ENCODE measurements at places on chromosomes 7 and 10.

- DNase-seq, result no peak
These were observed 390.8 kb downstream of the POM121L12 start for GRCh38 chr7:53426145-53426750.

DNA sequence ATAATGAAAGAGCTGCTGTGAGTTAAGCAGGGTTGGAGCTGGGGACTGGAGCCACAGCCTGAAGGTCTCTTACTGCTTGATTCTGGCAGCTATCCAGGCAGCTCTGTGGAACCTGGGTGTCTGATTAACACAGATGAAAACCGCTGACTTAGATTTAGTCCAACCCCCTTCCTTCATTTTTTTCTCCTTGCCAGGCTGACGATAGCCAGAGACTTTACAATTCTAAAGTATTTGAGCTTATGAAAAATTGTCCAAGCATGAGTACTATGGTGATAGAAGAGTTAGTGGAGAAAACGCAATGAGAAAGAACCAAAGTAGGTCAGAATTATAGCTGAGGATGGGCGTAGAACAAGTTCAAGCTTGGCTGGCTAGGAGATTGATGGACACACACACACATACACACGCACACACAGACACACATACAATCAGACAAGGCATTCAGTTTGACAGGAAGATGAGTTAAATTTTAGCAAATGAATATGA lies 13.5 kb upstream of the GPR85 start:
- DNase-seq, result no peak

DNA sequence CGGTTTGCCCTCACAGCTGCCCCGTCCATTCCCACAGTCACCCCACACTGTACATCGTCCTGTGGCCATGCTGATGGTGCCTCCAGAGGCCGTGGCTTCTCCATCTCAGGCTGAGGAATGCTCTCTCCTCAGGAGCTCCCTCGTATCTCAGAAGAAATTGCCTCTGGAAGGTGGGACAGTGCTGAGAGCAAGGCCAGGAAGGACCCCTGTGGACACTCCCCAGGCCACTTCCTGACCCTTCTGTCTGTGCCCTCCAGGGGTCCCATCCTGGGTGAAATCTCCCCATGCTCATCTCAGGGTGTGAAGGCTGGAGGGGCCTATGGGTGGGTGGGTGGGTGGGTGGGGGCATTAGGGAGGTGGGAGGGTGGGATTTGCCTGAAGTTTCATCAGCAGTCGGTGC lies 454.3 kb downstream of the PLXNA4 start:
- DNase-seq, result no peak

GRCh38 chr7:130418306-130418705 lies 22.5 kb downstream of the CEP41 start:
- no peak for DNase-seq

DNA sequence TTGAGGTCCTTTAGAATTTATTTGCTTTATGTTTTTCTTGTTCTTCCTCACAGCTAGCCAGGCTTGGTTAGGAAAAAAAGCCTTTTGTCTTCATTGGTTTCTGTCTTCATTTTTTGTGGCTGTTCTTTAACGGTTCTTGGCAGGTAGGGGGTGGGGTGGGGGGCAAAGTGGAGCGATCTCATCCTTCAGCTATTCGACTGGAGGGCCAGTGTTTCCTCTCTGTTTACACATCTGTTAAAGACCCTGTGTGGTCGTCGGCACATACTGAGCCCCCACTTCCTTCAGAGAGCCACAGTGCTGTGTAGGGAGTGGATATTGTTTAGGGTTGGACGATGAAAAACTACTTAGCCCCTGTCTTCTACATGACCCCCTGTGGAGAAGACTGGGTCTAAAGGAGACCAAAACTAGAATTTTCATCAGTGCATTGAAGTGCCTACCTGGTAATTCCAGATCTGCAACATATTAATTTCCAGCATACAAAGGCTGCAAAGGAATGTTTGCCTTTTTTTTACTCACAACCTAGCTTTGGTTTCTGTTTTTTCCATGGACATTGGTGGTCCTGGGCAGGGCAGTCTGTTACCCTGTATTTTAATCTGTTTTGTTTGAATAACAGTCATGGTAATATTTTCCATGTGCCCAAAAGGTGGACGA lies 29.0 kb downstream of the PRPF18 start:
- DNase-seq, result no peak

DNA sequence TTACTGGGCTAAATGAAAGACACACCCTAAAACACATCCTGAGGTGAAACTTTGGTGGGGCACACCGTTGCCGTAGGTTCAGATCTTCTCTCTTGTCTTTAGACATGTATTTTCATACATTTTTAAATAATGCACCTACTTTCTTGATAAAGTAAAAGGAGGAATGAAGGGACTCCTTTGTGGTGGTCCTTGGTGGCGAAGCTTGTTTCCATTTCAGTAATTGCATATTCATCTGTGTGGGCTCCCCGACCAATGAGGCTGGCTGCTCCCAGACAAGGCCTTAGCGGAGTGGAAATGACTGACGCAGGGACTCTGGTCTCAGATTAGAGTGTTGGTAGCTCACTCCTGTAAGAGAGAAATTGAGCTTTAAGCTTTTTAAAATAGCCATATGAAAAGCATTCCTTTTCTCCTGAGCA lies 815 bp downstream of the CCSER2 start:
- DNase-seq, result no peak

DNA sequence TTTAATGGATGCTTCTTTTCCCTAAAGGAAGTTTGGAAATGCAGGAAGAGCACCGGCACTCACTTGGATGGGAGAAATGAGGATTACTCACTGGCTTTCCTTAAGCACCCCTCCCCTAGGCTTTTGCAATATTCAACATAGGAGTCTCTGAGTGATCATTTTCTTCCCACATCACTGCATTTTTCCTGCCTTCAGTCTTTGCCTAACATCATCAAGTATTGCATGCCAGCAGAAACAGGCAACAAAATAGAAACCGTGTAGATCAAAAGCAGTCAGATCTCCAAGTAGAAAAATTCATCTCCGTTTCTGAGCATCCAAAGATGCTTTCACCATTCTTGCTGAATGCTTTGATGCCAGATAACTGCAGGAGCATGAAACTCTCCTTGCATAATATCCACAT lies 119.9 kb downstream of the ADCYAP1R1 start:
- no peak for DNase-seq

GRCh38 chr7:132092106-132092505 lies 484.2 kb downstream of the PLXNA4 start:
- no peak for DNase-seq

DNA sequence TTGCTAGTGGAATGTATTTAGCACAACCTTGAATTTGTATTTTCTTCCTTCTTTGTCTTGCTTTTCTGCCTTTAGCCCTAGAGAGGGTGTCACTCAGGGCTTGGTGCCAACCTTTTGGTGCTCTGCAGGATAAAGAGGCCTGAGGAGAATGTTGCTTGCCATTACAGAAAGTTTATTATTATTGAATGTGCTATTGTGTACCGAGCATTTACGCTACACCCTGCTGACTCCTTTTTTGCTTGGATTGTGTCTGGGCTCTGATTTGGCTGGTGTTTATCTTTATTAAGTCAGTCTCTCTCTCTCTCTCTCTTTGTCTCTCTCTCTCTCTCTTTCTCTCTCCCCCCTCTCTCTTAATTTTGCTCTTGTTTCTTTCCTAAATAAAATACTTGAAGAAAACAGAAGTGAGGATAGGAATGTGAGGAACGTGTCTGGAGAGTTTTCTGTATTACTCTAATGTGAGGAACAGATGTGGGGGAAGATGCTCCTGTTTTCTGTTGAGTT lies 284.4 kb upstream of the PHYHIPL start:
- no peak for DNase-seq

DNA sequence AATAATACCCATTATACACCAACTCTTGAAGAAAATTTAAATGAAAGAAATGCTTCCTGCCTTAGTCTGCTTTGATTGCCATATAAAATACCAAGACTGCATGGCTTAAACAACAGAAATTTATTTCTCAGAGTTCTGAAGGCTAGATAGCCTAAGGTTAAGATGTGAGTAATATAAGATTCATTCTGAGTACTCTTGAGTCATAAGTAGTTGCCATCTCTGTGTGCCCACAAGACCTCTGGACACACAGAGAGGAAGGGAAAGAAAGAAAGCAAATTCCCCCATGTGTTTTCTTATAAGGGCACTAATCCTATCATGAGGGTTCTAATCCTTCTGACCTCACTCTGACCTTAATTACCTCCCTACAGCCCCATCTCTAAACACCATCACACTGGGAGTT lies 201.2 kb downstream of the PTN start:
- DNase-seq, result no peak

Data from esophagus squamous epithelium (tissue), 5 donors.